Naive thymus-derived CD8-positive, alpha-beta T cell (primary cell): ENCODE measurements at places on chromosomes 6 and 20.

GRCh38 chr20:4880051-4880450, 121.3 kb downstream of the SLC23A2 start:
- DNase-seq = no peak

DNA sequence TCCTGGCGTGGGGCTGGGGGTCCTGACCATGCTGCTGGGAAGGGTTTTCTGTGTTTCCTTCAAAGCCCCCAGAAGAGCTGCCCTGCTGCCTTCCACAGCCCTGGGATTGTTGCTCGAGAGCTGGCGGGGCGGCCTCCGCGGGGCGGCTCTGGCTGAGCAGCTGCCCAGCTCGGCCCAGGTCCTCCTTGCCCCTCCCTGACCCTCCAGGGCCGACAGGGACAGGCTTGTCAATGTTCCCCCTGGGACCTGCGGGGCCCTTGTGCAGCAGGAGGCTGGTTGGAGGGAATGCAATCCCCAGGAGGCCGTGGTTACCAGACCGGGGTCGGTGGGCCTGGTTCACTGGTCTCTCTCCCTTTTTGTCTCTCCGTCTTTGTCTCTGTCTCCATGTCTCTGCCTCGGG, 19.9 kb downstream of the GATA5 start:
- no peak for DNase-seq

DNA sequence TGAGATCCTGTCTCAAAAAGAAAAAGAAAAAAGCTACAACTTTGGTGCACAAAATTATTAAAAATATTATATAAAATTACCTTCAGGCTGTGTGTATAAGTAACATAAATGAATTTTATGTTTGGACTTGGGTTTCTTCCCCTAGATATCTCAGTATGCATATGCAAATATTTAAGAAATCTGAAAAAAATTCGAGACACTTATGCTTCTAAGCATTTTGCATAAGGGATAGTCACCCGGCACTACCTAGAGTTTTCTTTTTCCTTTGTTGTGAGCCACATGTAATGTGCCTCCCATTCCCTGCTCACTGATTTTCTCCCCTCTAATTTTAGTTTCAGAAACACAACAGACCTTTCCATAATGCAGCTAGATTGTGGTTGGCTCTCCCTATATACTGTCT, 79.4 kb downstream of the NCOA3 start:
- DNase-seq = no peak

- DNase-seq = no peak
These were observed 396.2 kb upstream of the SLC35B3 start for GRCh38 chr6:8831366-8832152.

DNA sequence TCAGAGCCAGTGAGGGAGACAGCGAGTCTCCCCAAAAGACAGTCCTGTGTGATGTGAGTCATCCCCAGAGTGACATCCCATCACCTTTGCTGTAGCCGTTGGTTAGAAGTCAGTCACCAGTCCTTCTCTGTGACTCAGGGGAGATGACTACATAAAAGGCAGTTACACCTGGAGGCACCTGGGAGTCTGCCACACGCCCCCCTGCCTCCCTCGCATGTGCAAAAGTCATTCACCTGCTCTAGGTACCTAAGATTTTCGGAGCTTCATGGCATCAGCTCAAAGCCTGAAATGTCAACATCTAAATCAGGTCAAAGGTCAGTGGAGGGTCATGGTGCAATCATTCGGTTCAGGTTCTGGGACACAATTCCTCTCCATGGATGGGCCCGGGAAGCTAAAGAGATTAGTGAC, 50.3 kb downstream of the PRR18 start:
- DNase-seq = no peak
